ENCODE measurements at places on chromosomes 2 and 18.
A peak's percentile ranks its signal among the peaks of the same experiment; 100 is the strongest.

DNA sequence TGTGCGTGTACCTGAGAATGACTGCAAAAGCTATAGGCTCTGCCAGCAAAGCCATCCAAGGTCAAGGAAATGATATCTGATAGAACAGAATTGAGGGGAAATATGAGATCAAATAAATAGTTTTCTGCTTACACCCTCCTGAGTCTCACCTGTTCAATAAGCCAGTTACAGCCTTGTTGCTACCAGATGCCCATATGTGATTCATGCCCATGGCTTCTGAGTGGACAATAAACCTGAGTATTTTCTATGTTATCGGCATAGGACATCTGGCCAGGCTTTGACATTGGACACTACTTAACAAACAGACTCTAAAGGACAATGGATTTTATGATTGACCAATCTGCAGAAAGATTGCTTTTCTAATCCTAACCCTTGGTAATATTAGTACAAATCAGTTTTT, 297.9 kb downstream of the LRATD1 start:
- no peak for DNase-seq

DNA sequence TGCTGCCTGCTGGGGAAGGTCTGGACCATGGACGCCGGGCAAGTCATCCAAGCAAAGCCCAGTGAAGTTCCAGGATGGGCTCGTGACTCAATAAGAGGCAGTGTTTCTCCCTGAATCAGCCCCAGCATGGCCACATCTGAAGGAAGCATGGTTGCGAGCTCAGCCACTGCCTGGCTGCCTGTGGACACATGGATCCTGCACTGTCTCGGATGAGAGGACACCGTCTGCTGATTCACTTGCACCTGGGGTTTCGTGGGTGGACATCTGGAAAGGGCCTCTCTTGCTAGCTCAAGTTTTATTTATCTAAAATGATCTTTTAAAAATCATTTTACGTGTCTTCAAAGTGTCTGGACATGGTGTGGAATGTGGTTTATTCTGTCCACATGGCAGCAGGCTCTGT, 224.8 kb upstream of the FN1 start:
- peak; percentile 94 for DNase-seq

DNA sequence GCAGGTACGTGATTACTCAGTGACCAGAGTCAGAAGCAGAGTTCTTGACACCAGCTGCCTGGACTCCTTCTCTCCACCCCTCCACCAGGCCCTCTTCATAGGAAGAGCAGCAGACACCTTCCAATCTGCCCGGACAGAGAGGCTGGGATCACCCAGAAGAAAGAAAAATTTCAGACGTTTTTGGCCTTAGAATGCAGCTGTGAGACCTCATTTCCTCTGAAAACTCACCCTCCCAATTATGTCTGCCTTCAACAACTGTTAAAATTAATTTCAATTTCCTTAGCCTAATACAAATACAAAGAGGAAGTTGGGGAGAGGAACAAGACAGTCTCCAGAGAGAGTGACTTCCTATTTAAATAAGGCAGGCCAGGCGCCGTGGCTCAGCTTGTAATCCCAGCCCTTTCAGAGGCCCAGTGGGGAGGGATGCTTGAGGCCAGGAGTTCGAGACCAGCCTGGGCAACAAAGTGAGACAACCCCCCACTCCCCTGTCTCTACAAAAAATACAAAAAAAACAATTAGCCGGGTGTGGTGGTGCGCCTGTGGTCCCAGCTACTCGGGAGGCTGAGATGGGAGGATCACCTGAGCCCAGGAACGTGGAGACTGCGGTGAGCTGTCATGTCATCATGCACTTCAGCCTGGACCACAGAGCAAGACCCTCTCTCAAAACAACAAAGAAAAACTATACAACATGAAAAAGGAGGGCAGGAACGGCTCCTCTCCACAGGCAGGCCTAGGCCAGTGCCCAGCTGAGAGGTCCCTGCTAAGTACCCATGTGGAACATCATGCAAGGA, 1.6 kb downstream of the SLC66A2 start:
- no peak for DNase-seq

GRCh38 chr2:219054956-219055903, 5.5 kb downstream of the IHH start:
- DNase-seq, result no peak
